ENCODE measurements at places on chromosomes 4 and X.

DNA sequence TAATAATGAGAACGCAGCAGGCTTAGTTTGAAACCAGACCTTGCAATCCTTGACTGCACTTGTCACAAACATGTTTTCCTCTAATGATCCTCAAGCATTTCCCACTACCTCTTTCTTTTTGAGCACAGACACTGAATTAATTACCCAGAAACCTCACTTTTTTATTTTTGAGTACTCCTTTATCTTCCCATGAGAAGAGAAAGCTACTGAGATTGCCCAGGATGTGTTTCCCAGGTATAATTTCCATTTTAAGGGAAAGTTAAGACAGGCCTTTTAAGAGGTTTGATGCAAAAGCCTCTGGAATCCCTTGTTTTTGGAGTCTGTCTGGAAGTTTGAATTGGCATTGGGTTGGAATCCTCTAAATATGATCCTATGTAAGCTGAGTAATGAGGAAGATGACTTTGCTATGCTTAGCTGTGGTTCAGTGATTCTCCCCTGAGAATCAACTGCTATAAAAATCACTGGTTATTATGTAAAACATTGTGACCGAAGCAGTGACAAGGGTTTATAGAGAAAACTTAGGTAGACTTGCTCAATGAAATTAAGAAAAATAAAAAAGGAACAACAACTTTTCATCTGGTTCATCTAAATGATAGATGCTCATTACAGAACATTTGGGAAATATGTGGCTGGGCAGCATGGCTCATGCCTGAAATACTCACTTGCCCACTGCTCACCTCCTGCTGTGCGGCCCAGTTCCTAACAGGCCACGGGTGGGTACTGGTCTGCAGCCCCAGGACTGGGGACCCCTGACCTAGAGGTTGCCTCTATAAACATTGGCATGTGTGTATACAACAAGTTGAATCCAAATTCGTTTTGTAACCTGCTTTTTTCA lies 10.8 kb upstream of the RHOH start:
- no peak for DNase-seq

GRCh38 chr4:48247878-48248558 lies 21.6 kb downstream of the TEC start:
- DNase-seq = no peak

- DNase-seq = no peak
These were observed 86.9 kb upstream of the CLDN34 start for GRCh38 chrX:9880237-9880636.

GRCh38 chr4:53037892-53038291 lies 175.8 kb downstream of the RASL11B start:
- DNase-seq = no peak

DNA sequence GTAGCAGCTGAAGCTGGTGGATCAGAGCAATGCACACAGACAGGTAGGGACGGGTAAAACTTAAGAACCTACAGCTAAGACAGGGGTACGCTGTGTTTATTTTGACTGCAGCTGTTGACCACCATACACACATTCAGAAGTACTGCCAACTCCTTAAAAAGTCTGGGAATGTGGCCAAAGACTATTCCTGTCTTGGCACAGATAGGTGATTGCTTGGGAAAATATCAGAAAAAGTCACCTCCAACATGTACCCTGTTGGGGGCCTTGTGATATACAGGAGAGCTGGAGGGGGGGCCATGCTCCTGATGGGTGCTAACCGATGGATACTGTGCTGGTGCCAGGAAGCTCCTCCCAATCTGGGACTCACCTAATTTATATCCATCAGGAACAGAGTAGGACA lies 121.2 kb downstream of the VCX2 start:
- no peak for DNase-seq

- DNase-seq = no peak
These were observed 155.3 kb downstream of the GRIA3 start for GRCh38 chrX:123339221-123339905.

- no peak for DNase-seq
These were observed at the start of gene GASK1B for GRCh38 chr4:158172261-158173258. GASK1B (minus strand) TSS chr4:158173025; CDS start chr4:158171375, 1,650 bp downstream.

Data from stimulated activated CD8-positive, alpha-beta memory T cell treated with anti-CD3 and anti-CD28 coated beads, Interleukin-4, amount 100 ng/mL, for 1 hour (primary cell).